Kasumi-1 (cell line): ENCODE measurements at places on chromosomes 11 and 22.

DNA sequence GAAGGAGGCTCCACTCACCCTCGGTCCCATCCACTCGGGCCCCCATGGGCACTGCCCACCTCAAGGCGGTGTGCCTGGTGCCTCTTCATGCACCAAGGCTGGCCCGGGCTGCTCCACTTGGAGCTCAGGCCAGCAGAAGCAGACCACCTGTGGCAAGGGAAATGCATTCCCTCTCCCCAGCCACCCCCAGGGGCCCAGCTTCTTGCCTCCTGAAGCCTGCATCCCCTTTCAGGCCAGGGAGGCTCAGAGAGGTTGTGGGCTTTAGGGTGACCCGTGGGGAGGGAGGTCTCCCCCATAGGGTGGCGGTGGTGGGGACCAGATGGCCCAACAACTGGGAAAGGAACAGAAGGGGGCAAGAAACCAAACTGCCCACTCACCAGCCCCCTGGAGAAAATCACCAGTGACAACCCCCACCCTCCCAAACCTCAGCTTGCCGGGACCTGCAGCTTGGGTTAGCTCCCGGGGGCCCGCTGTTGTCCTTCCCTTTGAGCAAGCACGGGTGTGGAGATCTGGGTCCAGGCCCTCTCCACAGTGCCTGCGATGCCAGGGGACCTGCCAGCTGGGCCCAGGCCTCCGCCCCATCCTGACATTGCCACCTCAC, 8.4 kb downstream of the CBX6 start:
- DNase-seq = no peak

GRCh38 chr11:115885535-115886421, 381.6 kb upstream of the CADM1 start:
- DNase-seq = no peak

DNA sequence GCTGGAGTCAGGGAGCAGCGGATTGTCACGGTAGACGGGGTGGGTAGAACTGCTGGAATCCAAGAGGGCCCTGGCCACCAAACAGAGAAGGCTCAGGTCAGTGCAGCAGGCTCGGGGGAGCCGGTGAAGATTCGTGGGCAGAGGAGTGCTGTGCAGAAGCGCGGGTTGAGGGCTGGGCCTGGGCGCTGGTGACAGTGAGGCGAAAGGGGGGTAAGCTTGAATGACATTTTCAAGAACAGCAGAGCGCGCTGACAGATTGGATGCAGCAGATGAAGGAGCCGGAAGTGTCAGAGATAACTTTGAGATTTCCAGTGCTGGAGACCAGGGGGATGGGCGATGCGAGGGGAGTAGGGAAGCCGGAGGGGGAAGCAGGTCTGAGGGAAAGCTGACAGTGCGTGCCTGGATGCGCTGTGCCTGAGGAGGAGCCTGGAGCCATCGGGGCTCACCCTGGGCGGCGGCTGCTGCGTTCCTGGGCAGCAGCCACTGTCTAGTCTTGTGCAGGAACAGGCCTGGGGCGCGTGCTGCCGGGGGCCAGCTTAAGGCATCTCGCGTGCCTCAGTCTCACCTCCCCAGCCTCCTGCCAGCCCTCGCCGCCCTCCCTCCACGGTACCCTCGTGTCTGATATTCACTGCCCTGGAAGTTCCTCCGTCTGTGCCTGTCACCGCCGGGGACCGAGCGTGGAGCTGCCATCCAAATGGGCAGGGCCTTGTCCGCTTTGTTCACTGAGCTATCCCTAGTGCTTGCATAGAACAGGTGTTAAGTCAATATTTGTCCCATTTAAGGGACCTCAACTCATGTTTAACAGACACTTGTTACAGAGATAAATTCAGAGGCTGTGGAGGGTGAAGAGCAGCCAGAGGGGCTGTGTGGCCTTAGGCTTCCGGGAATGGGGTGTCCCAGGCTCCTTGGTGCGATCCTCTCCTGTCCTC, 5.2 kb downstream of the GRIK4 start:
- no peak for DNase-seq

DNA sequence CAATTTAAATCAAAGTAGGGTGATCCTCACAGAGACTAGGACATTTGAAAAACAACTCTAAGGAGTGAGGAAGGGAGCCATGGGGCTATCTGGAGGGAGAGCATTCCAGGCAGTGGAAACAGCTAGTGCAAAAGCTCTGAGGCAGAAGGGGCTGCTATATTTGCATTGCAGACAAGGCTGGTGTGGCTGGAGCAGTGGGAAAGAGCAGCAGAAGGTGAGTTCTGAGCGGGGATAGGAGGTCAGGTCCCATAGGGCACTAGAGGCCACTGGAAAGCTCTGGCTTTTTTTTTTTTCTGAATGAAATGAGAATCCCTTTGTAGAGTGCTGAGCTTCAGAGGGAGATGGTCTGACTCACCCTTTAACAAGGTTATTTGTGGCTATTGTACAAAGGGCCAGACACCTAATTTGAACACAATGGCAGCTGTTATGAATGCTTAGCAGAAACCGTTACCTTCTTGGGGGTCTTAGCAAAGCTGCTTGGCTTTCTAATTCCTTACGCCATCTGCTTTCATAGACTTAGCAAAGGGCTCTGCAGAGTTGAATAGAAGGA, 291.6 kb downstream of the BUD13 start:
- no peak for DNase-seq

- peak; percentile 39 for DNase-seq
Measured at GRCh38 chr22:31089160-31090100, 8.3 kb downstream of the SMTN start.
